HCT116 (cell line): ENCODE measurements at places on chromosomes 6 and 20. TPM values are rescaled to one million over a fixed set of nuclear protein-coding genes. Genes with fewer than 3 reads are reported as not detected.

Gene ACOT8
- total RNA-seq = 12.2 TPM

GRCh38 chr6:166031275-166031674 is 136.4 kb downstream of the TBXT start:
- DNase-seq = no peak

Gene ZBTB12
- 10.3 TPM for total RNA-seq

DNA sequence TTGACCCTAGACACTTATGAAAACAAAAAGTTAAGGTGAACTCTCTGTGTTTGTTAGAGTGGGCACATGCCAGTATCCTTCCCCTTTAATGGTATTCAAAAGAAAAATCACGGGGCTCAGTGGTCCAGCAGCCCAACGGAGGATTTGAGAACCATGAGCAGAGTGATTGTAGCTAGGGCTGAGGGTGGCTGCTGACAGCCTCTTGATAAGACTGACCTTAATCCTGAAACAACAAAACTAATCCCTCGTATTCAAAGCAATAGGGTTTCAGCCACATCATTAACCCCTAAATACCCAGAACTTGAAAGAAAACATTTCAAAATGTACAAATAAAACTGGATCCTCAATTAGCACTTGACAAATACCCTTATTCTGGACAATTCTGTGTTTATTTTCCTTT is 95.1 kb downstream of the SNAP25 start:
- no peak for DNase-seq

Gene KCNK5
- total RNA-seq = 9.5 TPM

Gene TNFRSF6B
- total RNA-seq = 147 TPM

- no peak for DNase-seq
Observed at GRCh38 chr6:116616737-116617053, 416 bp downstream of the RSPH4A start.

DNA sequence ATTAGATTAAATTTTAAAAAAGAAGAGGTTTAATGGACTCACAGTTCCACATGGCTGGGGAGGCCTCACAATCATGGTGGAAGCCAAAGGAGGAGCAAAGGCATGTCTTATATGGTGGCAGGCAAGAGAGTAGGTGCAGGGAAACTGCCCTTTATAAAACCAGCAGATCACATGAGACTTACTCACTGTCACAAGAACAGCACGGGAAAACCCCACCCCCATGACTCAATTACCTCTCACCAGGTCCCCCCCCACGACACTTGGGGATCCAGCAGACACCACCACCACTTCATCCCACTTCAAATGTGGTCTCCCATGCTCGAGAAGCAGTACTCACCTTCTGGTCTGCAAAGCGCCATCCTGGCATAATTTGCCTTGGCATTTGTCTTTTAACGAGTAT is 24.6 kb downstream of the MTFR2 start:
- no peak for DNase-seq

Gene SASH1
- 11.7 TPM for total RNA-seq

Gene PCED1A
- 31.8 TPM for total RNA-seq

GRCh38 chr6:62037445-62037844 is 248.6 kb downstream of the KHDRBS2 start:
- DNase-seq = no peak

DNA sequence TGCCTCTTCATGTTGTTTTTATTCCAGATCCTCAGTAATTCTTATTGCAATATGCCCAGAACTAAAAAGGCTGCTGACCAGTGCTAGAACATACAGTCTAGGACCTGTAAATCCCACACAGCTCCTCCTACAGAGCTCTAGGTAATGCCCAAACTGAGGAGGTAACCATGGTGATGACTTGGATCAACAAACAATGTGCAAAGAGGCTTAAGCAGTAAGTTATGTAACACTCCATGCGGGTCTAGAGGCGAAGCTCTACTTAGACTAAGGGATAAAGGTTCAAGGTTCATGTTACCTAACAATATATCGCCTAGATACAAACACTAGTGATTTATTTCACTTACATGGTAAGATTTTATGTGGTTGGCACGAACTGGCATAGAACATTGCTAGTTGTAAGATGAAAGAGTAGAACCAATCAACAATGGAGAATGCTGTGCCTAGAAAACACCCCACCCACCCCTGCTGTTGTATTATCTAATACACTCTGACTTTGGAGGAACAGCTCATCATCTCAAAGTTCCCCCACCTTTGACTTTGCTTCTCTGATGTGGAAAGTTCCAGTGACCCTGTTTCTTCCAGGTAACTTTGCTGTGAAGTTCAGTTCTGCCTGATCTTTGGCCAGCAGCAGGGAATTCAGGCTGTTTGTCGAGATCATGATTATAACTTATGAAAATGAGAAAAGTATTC is 242.4 kb downstream of the ALDH8A1 start:
- no peak for DNase-seq

Gene RBM12
- total RNA-seq = 110 TPM

Gene CBLN4
- total RNA-seq = not detected

Gene CST2
- not detected for total RNA-seq

- no peak for DNase-seq
Observed at GRCh38 chr20:2799688-2800520, 523 bp downstream of the CPXM1 start.

DNA sequence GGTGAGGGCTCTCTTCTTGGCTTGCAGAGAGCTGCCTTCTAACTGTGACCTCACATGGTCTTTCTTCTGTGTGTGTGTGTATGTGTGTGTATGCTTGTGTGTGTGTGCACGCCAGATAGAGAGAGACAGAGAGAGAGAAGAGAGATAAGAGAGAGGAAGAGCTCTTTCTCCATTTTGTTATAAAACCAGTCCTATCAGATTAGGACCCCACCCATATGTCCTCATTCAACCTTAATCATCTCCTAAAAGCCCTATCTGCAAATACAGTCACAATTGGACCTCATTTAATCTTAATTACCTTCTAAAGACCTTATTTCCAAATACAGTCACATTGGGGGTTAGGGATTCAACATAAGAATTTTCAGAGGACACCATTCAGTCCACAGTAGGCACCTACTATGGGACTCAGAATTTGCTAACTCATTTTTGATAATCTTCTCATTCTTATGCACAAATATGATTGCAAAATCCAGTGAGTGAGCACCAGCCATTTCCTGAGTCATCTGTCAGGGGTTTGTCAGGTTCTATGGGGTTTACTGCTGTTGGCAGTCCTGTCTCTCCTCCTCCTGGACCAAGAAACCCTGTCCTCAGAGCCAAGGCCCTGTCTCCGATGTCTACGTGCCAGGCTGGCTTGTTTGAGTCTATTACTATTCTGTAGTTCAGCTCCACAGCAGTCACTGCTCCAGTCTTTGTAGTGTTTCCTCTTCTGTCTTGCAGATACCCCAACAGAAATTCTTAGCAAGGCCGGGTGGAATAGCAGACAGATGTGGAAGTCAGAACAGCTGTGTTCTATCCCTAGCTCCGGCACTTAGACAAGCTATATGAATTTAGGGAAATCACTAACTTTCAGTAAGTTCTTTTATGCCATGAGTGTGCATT is 59.0 kb upstream of the FAM184A start:
- DNase-seq = no peak

DNA sequence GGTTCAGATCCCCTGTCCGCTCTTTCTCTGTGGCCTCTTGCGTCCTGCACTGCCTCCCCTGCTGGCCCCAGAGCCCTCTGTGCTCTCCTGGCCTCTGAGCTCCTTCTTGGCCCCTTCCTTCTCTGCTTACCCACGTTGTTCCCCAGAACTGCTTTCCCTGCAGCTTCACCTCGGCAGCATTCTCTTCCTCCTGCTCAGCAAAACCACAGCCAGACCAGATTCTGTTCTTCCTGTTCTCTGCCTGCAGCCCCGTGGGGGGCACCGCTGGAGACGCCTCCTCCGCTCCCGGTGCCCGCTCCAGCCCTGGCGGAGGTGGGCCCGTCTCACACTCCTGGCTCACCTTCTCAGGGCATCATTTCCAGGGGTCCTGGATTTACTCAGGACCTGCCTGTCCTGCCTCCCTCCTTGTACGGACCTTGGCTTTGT is 59.7 kb downstream of the TCP11 start:
- no peak for DNase-seq

Gene SPDEF
- 0.39 TPM for total RNA-seq

GRCh38 chr6:110269623-110270022 is 88.5 kb downstream of the METTL24 start:
- DNase-seq = no peak

DNA sequence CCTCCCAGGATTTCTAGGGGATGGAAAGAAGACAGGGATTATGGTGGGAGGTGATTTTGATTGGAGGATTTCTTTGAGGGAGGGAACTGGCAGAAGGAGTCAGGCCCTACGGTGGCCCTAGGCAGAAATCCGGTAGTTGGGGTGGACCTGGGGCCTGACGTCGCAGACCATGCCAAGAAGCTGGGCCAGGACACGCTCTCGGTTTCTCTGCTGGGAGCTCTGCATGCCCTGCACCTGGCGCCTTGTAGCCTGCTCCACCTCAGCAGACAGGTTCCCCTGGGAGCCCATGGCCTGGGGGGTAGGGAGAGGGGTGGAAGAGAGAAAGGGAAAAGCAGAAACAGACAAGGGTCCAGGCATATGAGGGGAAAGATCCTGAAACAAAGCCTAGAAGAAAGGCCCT is 1.1 kb downstream of the ATP6V1G2 start:
- DNase-seq = no peak

DNA sequence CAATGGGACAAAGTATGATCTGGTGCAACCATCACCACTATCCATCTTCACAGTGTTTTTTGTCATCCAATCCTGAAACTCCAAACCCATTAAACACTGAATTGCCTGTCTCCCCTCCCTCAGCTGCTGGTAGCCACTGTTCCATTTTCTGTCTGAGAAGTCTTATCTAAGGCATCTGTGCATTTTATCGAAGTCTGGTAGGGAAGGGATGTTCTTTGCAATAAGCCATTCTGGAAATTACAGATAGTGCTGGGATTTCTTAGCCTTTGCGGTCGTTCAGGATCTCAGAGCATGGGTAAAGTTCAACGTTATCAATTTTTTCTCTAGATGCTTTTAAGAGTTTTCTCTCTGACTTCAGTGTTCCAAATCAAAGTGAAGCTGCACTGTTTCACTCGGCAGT is 24.1 kb downstream of the KIF25 start:
- DNase-seq = no peak

- no peak for DNase-seq
Observed at GRCh38 chr6:37867756-37868446, 48.4 kb downstream of the ZFAND3 start.

Gene OR12D2
- total RNA-seq = not detected

DNA sequence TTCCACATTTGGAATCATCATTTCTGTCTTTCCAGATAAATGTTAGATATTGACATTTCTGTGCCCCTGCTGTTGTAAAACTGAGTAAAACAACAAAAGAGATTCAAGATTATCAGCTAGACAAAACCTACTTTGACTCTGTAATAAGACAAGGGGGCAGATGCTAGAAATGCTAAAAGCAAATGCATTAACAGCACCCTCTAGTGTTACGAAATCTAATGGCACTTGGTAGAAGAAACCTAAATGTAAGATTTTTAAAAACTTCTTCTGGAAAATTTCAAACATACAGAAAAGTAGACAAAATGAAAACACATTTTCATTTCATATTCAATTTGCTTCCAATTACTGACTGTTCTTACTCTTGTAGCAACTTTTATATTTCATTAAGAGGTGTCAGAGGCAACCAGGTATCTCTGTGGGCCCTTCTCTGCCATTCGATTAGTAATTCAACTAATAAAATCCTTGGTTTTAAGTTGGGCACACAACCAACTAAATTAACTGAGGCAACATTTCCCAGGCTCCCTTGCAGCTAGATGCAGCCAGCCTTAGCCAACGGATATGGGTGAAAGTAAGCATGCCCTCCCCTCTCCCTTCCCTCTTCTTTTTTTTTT is 45.0 kb downstream of the SLC23A2 start:
- DNase-seq = peak; percentile 34

GRCh38 chr20:1286267-1287024 is 20.4 kb downstream of the SNPH start:
- no peak for DNase-seq

DNA sequence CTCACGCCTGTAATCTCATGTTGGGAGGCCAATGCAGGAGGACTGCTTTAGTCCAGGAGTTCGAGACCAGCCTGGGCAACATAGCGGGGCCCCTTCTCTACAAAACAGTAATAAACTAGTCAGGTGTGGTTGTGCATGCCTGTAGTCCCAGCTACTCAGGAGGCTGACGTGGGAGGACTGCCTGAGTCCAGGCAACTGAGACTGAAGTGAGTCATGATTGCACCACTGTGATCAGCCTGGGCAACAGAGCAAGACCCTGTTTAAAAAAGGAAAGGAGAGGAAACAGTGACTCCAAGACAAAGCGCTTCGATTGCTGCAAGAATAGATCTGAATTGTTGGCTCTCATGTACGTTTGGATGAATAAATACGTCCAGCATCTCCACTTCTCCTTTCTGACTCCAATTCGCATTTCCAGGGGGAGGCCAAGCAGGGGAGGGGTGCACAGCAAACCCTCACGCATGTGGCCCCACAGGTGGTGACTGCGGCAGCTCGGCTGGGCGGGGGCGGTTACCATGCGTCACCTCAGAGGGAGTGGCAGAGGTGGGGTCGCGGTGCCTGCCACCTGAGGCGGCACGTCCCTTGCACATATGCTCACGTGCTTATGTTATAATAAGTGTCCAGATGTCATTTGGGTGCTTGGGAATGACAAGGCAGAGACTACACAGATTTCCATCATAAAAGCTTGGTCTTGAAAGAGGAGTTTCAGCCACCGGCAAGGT is 95.1 kb upstream of the MPC1 start:
- no peak for DNase-seq

- DNase-seq = no peak
Observed at GRCh38 chr6:137424251-137424650, 69.9 kb downstream of the OLIG3 start.

- DNase-seq = no peak
Observed at GRCh38 chr6:42211726-42212125, 5.9 kb downstream of the MRPS10 start.

- DNase-seq = no peak
Observed at GRCh38 chr6:165768961-165769360, 105.9 kb upstream of the PDE10A start.

Gene HLA-DPA1
- 0.89 TPM for total RNA-seq

GRCh38 chr20:50272724-50273446 is 82.3 kb downstream of the CEBPB start:
- no peak for DNase-seq

Gene CRISP3
- total RNA-seq = not detected

GRCh38 chr6:138403324-138403800 is 661 bp upstream of the HEBP2 start:
- no peak for DNase-seq

Gene IRF4
- 1.2 TPM for total RNA-seq

- peak; percentile 79 for DNase-seq
Observed at GRCh38 chr20:56606174-56606945, 22.7 kb upstream of the TFAP2C start.
